Stomach (tissue), 19 donors: ENCODE measurements at places on chromosomes 7 and 10. TPM values are rescaled to one million over a fixed set of nuclear protein-coding genes. Genes with fewer than 3 reads are reported as not detected.

DNA sequence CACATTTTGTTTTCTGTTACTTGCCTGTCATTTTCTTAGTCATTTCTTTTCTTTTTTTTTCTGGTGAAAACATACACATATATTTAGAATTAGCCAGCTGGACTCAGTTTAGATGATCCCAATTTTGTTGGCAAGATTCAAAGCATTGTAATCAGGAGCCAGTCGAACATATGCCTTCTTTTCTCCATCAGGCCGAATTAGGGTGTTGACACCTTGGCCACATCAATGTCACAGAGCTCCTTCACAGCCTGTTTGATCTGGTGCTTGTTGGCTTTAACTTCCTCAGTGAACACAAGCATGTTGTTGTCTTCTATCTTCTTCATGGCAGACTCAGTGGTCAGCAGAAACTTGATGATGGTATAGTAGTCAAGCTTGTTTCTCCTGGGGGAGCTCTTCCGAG is 32.6 kb downstream of the PHF14 start:
- H3K36me3 ChIP-seq = peaks cover 16% of the 10 kb centered on the region
- no peak for DNase-seq
- no peaks in the 10 kb centered on the region for H3K4me1 ChIP-seq
- H3K4me3 ChIP-seq = no peak overlapping the region
- no peaks in the 10 kb centered on the region for H3K27me3 ChIP-seq

GRCh38 chr7:77328669-77329068 is 87.5 kb downstream of the GSAP start:
- peaks cover 60% of the 10 kb centered on the region for H3K4me1 ChIP-seq
- H3K27me3 ChIP-seq = no peaks in the 10 kb centered on the region
- no peak for DNase-seq
- no peak overlapping the region for H3K4me3 ChIP-seq

- no peaks in the 10 kb centered on the region for H3K27me3 ChIP-seq
- H3K4me3 ChIP-seq = no peak overlapping the region
- DNase-seq = no peak
- no peak overlapping the region for H3K27ac ChIP-seq
- no peaks in the 10 kb centered on the region for H3K36me3 ChIP-seq
Observed at GRCh38 chr10:15163253-15163828, 5.2 kb downstream of the NMT2 start.

CASD1 gene
- total RNA-seq = 2.9 TPM

DNA sequence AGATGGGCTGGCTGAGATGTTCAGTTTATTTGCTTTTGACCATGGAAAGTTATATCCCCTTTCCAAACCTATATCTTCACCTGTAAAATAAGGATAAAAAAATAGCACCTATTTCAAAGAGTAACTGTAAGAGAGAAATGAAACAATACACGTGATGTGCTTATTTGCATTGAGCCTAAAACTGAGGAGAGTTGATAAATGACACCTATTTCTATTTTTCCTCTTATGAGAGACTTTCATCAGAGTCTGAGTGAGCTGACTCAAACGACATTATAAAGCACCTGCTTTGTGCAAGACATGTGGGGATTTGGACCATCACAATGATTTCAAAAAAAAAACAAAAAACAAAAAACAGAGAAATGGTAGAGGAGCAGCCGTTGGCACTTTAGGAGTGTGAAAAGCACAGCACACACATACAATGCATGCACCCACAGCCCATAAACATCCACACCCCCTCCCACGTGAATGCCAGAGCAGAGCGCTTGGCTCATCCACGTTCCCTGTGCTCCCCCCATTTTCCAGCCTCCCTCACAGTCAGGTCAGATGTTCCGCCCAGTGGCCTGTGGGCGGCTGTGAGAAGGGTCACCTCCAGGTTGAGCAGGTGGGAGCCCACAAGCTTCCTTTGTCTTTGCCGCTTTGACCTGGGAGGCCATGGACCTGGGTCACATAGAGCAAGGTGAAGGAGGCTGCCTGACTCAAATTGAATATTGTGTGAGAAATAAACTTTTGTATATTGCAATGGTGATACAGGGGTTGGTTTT is 253.2 kb upstream of the ZNF32 start:
- H3K4me3 ChIP-seq = no peak overlapping the region
- DNase-seq = no peak
- no peaks in the 10 kb centered on the region for H3K36me3 ChIP-seq
- H3K27ac ChIP-seq = no peak overlapping the region
- H3K27me3 ChIP-seq = no peaks in the 10 kb centered on the region
- peaks cover 16% of the 10 kb centered on the region for H3K4me1 ChIP-seq

DNA sequence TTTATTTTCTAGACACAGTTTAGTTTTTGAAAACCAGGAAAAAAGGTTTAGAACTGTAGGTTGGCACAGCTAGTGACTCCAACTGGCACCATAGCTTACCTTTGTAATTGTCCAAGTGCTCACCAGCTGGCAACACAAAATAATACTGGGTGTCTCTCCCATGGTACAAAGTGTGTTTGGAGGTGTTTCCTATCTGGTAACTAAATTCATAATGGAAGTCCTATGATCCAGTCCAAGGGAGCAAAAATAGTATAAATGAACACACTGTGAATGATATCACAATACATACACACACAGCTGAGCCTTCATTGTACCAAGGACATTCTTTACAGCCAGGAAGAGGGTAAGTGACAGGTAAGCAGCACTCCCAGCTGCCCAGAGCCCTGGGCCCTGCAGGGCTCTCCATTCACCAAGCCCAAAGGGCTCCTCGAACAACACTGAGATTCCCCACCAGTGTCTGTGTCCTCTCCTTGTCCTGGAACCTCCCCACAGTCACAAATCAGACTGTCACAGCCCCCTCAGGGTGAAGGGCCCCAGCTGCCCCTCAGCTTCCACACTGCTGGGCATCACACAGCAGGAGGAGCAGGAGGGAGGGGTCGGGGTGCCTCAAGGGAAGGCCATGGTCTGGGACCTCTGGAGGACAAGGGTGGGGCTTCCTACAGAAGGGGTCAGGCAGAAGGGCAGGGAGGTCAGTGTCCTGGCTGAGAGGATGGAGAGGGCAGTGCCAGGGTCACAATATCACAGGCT is 72.1 kb downstream of the PKD1L1 start:
- DNase-seq = no peak
- no peaks in the 10 kb centered on the region for H3K4me1 ChIP-seq
- H3K27me3 ChIP-seq = no peaks in the 10 kb centered on the region
- H3K36me3 ChIP-seq = no peaks in the 10 kb centered on the region
- no peak overlapping the region for H3K27ac ChIP-seq

GRCh38 chr7:158710651-158711102 is 6.1 kb upstream of the NCAPG2 start:
- H3K4me1 ChIP-seq = no peaks in the 10 kb centered on the region
- no peak overlapping the region for H3K4me3 ChIP-seq
- no peak overlapping the region for H3K27ac ChIP-seq

DNA sequence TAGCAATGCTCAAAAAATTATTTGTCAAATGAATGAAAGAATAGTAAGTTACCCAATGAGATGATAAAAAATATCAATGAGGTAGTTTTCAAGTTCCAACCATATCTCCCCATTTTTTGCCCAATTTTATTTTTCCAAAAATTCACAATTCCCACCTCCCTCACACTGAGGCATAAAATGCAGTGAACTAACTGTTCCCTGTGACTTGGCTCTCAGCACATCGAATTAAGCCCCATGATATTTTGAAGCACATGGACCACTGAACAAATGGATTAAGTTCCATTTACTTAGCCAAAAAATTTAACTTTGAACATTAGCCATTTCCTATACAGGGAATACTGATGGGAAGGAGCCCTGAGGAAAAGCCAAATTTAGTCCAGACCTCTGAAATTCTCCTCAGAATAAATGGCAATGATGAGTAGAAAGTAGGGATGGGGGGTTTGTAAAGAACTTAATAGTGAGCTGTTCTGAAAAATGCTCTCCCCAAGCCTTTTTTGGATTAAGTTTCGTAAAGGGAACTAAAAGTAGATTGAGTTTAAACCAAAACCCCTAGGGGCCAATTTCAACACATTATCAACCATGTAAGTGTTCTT is 166.3 kb upstream of the GRM3 start:
- no peaks in the 10 kb centered on the region for H3K27me3 ChIP-seq
- H3K4me3 ChIP-seq = no peak overlapping the region
- DNase-seq = no peak
- no peaks in the 10 kb centered on the region for H3K4me1 ChIP-seq
- no peak overlapping the region for H3K27ac ChIP-seq
- no peaks in the 10 kb centered on the region for H3K36me3 ChIP-seq

GTF2IRD2 gene
- 144 TPM for total RNA-seq

GRCh38 chr7:35253710-35254495 is at the start of gene TBX20:
TBX20 (minus strand) TSS chr7:35254100; CDS start chr7:35253620, 480 bp downstream.
- no peak within 1 kb of the TSS for H3K27ac ChIP-seq
- peaks cover 98% of the 10 kb centered on the region for H3K27me3 ChIP-seq
- H3K4me3 ChIP-seq = peak within 1 kb of the TSS; percentile 51
- no peaks in the 10 kb centered on the region for H3K36me3 ChIP-seq
- H3K4me1 ChIP-seq = peaks cover 14% of the 10 kb centered on the region
